Endodermal cell (in vitro differentiated cells): ENCODE measurements at places on chromosomes 6 and 20. TPM values are rescaled to one million over a fixed set of nuclear protein-coding genes. Genes with fewer than 3 reads are reported as not detected.

DNA sequence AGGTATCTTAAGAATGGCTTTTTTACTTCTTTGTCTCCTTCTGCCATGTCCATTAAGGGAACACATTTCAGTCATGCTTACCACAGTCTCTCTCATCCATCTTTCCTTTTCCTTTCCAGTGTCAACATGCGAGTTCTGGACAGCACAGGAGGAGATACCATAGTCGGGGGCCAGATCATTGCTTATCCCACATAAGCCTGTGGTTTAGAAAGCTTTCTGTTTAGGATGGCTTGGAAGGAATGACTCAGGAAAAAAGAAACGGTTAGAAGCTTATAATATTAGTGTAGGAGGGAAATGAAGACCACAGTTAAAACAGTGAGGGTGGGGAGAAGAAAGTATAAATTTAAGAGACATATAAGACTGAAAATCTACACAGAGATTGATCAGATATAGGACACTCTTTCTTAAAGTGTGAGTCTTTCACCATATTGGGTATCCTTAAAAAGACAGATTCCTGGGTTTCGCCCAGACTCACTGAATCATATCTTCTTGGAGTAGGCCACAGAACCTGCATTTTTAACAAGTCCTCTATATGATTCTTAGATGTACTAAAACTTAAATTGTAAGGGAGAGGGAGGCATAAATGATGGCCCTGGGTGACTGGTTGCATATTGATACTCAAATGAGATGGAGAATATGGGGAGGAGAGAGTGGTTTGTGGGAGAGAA lies 36.1 kb downstream of the DSE start:
- no peak overlapping the region for H3K27ac ChIP-seq
- H3K4me3 ChIP-seq = no peak overlapping the region
- H3K27me3 ChIP-seq = no peaks in the 10 kb centered on the region
- H3K36me3 ChIP-seq = no peaks in the 10 kb centered on the region

GRCh38 chr6:2432292-2432691 lies 186.9 kb upstream of the GMDS start:
- no peak overlapping the region for H3K4me3 ChIP-seq
- H3K4me1 ChIP-seq = no peaks in the 10 kb centered on the region
- DNase-seq = no peak
- no peaks in the 10 kb centered on the region for H3K27me3 ChIP-seq

DNA sequence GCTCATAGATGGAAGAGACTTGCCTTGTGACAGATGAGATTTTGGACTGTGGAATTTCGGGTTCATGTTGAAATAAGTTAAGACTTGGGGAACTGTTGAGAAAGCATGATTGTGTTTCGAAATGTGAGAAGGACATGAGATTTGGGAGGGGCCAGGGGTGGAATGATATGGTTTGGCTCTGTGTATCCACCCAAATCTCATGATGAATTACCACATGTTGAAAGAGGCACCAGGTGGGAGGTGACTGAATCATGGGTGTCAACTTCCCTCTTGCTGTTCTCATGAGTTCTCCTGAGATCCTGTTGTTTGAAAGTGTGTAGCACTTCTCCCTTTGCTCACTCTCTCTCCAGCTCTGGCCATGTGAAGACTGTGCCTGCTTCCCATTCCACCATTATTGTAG lies 17.9 kb downstream of the AHI1 start:
- H3K36me3 ChIP-seq = peaks cover 47% of the 10 kb centered on the region
- no peak overlapping the region for H3K27ac ChIP-seq
- DNase-seq = no peak
- no peaks in the 10 kb centered on the region for H3K4me1 ChIP-seq

DNA sequence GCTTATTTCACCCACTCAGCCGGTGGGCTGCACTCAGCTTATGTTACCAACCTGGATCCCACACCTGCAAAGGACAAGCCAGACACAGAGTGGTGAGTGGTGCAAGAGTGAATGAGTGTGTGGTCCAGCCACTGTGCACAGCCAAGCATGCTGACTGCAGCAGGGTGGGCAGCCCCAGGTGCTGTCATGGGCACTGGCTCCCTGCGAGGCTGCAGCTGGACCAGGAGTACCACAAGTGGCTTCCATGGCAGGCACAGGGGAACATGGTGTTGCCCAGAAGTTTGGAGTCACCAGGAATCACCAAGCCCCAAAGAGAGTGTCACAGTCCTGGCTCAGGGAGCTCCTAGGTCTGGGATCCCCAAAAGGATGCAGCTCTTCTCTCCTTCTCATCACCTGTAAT lies 1093.4 kb downstream of the KHDRBS2 start:
- no peaks in the 10 kb centered on the region for H3K36me3 ChIP-seq
- no peaks in the 10 kb centered on the region for H3K4me1 ChIP-seq
- no peaks in the 10 kb centered on the region for H3K27me3 ChIP-seq
- no peak overlapping the region for H3K4me3 ChIP-seq

DNA sequence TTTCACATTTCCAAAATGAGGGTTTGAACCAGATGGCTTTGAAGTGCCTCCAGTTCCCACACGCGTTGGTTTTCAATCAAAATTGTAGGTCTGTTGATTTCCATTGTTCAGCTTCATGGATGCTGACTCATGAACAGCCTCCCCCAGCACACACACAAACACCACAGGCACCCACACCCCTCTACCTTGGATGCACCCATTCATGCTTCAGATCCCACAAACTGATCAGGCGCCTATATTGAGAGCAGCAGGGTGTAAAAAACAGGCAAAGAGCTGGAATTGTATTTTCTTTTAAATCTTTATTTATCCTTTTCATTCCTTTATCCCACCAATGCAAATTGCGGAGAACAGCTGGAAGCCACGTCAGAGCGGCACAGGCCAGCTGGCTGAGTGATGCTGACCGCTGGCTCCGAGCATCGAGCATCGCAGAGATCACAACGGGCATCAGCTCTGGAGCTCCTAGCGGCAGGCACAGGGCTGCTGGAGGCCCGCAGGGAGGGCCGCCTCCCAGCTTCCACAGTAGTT lies 29.3 kb upstream of the TBC1D7 start:
- no peaks in the 10 kb centered on the region for H3K27me3 ChIP-seq
- H3K36me3 ChIP-seq = no peaks in the 10 kb centered on the region
- DNase-seq = no peak
- no peak overlapping the region for H3K27ac ChIP-seq
- H3K4me1 ChIP-seq = no peaks in the 10 kb centered on the region
- H3K4me3 ChIP-seq = no peak overlapping the region

- H3K4me1 ChIP-seq = no peaks in the 10 kb centered on the region
- no peak overlapping the region for H3K4me3 ChIP-seq
- H3K36me3 ChIP-seq = no peaks in the 10 kb centered on the region
- no peak overlapping the region for H3K27ac ChIP-seq
- H3K27me3 ChIP-seq = no peaks in the 10 kb centered on the region
Observed at GRCh38 chr6:119476024-119476423, 126.5 kb upstream of the MAN1A1 start.

GRCh38 chr6:151412909-151413308 lies 21.6 kb upstream of the ZBTB2 start:
- no peaks in the 10 kb centered on the region for H3K27me3 ChIP-seq
- H3K4me3 ChIP-seq = no peak overlapping the region
- H3K27ac ChIP-seq = no peak overlapping the region
- DNase-seq = no peak
- peaks cover 91% of the 10 kb centered on the region for H3K36me3 ChIP-seq

GRCh38 chr20:1858871-1859270 lies 36.3 kb upstream of the SIRPA start:
- H3K36me3 ChIP-seq = no peaks in the 10 kb centered on the region
- H3K27ac ChIP-seq = no peak overlapping the region
- H3K4me3 ChIP-seq = no peak overlapping the region
- H3K4me1 ChIP-seq = no peaks in the 10 kb centered on the region
- no peaks in the 10 kb centered on the region for H3K27me3 ChIP-seq
- DNase-seq = no peak

- H3K4me3 ChIP-seq = no peak overlapping the region
- no peaks in the 10 kb centered on the region for H3K4me1 ChIP-seq
- DNase-seq = no peak
- H3K36me3 ChIP-seq = no peaks in the 10 kb centered on the region
Observed at GRCh38 chr6:144139817-144140216, 10.5 kb upstream of the STX11 start.

GRCh38 chr20:23658336-23658735 lies 20.6 kb upstream of the CST3 start:
- H3K27ac ChIP-seq = no peak overlapping the region
- H3K4me1 ChIP-seq = peaks cover 18% of the 10 kb centered on the region
- peak; percentile 5 for DNase-seq
- no peak overlapping the region for H3K4me3 ChIP-seq

DNA sequence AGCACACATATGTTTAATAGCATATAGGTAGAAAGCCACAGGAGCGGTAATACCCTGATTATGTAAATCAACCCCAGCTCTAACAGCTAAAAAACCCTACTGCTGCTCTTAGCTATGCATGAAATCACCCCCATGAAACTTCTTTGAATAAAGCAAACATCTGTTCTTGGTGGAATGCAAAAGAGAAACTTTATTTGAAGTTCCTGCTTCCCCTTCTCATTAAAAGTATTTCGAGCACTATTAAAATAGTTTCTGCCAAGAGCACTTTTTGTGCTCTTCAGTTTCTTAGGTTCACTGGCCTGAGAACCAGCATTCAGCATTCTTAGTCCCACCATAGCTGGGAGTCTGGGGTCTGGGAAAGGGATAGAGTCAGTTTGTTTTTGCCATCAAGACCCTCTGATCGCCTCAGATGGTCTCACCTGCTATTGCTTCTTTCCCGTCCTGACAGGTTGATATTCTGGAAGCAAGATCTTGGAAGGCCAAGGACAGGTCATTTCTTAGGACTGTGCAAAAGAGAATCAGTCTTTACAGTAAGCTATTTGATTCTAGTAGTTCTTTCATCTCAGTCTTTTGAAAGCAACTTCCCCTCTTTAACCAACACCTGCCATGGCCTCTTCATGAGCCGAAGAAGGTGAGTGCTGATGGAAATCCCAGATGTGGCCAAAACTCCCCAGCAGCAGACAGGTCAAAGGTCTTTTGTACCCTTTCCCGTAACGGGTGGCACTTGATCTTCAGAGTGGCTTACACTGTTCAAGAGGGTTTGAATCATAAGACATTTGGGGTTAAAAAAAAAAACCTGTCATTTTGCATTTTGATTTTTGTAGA lies 76.5 kb upstream of the TMEM170B start:
- no peaks in the 10 kb centered on the region for H3K27me3 ChIP-seq
- no peaks in the 10 kb centered on the region for H3K4me1 ChIP-seq
- H3K36me3 ChIP-seq = no peaks in the 10 kb centered on the region
- no peak overlapping the region for H3K27ac ChIP-seq
- H3K4me3 ChIP-seq = no peak overlapping the region

DNA sequence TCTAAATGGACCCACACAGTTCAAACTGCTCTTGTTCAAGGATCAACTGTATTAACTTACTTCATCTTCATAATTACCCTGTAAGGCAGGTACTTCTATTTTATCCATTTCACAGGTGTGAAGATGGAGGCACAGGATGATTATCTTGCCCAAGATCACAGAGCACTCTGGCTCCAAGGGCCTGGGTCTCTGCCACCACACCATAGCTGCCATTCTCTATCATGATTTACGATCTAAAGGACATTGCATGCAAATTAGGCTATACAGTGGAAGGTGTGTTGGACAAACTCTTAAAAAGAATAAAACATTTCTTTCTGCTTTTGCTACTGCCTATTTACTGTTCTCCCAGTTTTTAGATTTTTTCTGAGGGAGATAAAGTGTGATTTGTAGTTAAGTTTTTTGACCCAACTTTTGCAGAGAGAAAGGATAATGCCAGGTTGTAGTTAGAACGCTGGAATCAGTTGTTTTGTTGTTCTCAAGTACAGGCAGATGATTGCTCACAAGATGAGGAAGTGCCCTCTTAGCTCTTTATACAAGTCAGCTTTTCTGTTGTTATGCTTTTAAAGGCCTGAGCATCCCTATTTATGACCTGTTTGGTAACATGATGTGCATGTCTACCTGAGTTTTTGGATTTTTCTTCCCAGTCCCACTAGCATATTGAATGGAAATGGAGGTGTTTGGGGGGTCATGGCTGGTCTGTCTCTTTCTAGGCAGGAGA lies 247.9 kb downstream of the ZFAND3 start:
- no peak overlapping the region for H3K4me3 ChIP-seq
- no peaks in the 10 kb centered on the region for H3K27me3 ChIP-seq
- no peak overlapping the region for H3K27ac ChIP-seq
- H3K4me1 ChIP-seq = no peaks in the 10 kb centered on the region
- H3K36me3 ChIP-seq = peaks cover 17% of the 10 kb centered on the region

DNA sequence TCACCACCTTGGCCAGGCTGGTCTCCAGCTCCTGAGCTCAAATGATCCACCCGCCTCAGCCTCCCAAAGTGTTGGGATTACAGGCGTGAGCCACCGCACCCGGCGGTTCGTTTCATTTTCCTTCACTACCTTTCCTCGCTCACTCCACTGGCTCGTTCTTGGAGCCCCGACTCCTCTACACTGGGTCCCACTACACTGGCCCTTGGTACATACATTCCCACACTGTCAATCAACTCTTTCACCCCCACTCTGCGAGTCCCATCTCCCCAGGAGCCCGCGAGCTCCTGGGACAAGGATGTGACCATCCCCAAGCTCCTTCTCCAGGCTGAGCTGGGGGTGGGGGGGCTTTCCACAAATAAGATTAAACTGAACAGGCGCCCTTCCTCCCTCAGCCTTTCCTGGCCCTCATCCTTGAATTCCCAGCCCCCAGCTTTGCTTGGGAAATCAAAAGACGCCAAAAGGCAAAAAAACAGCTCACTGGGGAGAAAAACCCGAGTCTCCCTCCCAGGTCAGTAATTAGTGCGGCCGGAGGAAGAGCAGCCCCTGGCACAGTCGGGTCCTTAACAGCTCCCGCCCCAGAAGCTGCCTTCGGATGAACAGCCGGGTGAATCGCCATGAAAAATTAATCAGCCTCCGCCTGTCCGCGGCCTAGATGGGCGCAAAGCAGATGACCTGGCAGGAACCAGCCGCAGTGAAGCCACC lies 42.8 kb upstream of the LY86 start:
- DNase-seq = no peak
- peak overlapping the region; percentile 72 for H3K4me3 ChIP-seq
- H3K27ac ChIP-seq = no peak overlapping the region
- no peaks in the 10 kb centered on the region for H3K4me1 ChIP-seq

DNA sequence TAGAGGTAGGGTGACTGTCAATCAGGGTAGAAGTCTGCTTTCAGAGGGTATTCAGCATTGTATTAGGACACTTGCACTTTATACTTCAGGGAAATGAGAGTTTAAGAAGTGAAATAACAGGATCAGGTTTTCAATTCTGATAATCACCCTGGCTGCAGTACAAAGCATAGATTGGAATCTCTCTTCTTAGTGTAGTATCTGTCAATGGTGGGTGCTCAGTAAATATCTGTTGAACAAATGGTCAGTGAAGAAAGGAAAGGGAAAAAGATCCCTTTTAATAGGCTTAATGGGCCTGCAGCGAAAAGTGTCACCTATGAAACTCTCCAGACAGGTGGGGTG lies 18.7 kb downstream of the TUBB2B start:
- no peak for DNase-seq
- H3K27ac ChIP-seq = no peak overlapping the region
- no peaks in the 10 kb centered on the region for H3K36me3 ChIP-seq

GRCh38 chr20:32287231-32287638 lies 9.8 kb downstream of the KIF3B start:
- H3K36me3 ChIP-seq = peaks cover 3% of the 10 kb centered on the region
- peaks cover 8% of the 10 kb centered on the region for H3K4me1 ChIP-seq
- no peak overlapping the region for H3K27ac ChIP-seq
- no peaks in the 10 kb centered on the region for H3K27me3 ChIP-seq

GRCh38 chr6:23532227-23532626 lies 593.8 kb upstream of the NRSN1 start:
- no peak for DNase-seq
- no peaks in the 10 kb centered on the region for H3K27me3 ChIP-seq
- H3K27ac ChIP-seq = no peak overlapping the region
- no peaks in the 10 kb centered on the region for H3K36me3 ChIP-seq
- H3K4me3 ChIP-seq = no peak overlapping the region
- H3K4me1 ChIP-seq = no peaks in the 10 kb centered on the region

Gene EBF4
- total RNA-seq = 9.4 to 12.9 TPM (median 12.1 TPM) in 3 replicates

Gene HTR1B
- total RNA-seq = 1.7 to 2.9 TPM (median 2.5 TPM) in 3 replicates

Gene HLA-G
- total RNA-seq = 0.58 to 1.3 TPM (median 1.1 TPM) in 3 replicates

Gene GNAS-AS1
- total RNA-seq = 7.6 and 9.3 TPM in 2 replicates
